ENCODE measurements at places on chromosomes 11 and 22. TPM values are rescaled to one million over a fixed set of nuclear protein-coding genes. Genes with fewer than 3 reads are reported as not detected.

The LINC01488 gene
- 0.05 TPM for polyA plus RNA-seq

The MRPL17 gene
- polyA plus RNA-seq: 127 TPM

The POTEH gene
- polyA plus RNA-seq: not detected

The MFRP gene
- not detected for polyA plus RNA-seq

The TAF6L gene
- polyA plus RNA-seq: 23.5 TPM

The OR8G1 gene
- not detected for polyA plus RNA-seq

The ADSL gene
- polyA plus RNA-seq: 85.6 TPM

The CCDC89 gene
- polyA plus RNA-seq: not detected

The GGTLC2 gene
- polyA plus RNA-seq: not detected

The OR4C11 gene
- not detected for polyA plus RNA-seq

The CRYBB3 gene
- polyA plus RNA-seq: not detected

- DNase-seq: no peak
These were observed 162.5 kb upstream of the ISX start for GRCh38 chr22:34903416-34903815.

GRCh38 chr11:12275818-12276217 lies 101.6 kb upstream of the PARVA start:
- DNase-seq: no peak

DNA sequence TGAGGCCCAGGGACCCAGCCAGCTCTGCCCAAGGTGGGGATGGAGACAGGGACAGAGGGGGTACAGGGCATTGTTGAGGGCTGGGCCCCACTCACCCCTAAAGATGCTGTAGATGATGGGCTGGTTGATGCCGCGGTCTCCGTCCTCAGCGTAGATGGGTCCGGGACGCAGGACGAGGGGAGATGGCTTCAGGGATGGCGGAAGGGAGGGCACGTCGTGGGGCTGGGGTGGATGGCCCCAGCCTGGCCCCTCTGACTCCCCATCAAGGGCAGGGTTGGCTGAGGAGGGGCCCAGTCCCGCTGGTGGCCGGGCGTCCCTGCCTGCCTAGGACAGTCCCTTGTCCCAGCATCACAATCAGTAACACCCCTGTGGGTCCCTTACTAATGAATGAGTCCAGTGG lies 4.5 kb upstream of the IRF7 start:
- no peak for DNase-seq

DNA sequence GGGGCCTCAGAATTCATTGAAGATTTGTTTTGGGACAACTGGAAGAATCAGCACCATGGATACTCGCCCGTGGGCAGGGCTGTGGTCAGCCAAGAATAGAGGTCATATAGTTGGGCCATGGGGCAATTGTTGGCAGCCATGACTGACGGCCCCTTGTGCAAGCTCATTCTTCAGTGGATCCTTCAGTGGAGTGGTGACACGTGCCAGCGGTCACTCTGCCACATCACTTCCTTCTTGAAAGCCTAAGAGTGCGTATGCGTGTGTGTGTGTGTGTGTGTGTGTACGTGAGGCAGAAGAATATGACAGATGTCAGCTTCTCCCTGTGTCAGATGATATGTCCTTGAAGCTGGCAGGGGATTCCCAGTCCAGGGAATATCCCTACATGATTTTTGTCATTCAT lies 1.8 kb upstream of the IL18BP start:
- DNase-seq: no peak

GRCh38 chr11:24389575-24389974 lies 107.3 kb upstream of the LUZP2 start:
- DNase-seq: no peak

DNA sequence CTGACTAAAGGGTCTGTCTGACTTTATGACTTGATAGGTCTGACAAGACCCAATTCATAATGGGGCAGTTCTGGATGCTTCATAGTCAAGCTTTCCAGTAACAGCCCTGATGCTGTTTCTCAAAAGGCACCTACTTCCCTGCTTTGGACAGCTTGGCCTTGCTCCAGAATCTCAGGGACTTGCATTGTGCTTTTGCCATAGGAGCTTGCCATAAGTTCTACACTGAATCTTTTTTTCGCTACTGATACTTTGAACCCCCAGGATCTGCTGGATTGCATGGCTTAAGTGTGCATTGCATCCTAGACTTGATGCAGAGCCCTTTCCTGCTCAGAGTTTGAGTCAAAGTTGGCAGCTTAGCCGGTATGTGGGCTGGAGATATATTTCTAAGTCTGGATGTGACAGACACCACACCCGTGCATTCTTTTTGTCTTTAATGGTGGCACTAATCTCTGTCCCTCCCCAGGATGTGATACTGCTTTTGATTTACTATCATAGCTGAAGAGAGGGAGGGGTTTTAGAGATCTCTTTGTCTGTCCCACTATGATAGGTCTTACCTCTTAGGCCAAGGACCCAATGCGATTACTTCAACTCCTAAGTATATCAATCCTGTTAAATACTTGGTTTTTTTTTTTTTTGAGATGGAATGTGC lies 16.9 kb upstream of the SLC3A2 start:
- DNase-seq: no peak

DNA sequence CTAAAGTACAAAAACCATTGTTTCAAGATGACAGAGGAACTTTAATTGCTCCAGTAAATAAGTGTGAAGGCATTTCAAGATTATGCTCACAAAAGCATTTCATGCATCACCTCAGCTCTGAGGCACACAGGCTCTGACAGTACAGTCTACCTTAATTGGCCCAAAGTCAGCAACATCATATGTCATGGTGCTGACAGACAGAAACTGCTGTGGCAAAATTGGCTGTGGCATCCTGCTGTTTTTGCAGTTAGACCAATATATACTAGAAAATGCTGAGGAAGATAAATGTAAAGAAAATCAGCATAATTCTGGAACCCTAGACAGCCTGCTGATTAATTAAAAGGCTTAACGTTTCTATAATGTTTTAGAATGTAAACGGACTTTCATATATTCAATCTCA lies 34.9 kb upstream of the PPP2R1B start:
- DNase-seq: no peak

DNA sequence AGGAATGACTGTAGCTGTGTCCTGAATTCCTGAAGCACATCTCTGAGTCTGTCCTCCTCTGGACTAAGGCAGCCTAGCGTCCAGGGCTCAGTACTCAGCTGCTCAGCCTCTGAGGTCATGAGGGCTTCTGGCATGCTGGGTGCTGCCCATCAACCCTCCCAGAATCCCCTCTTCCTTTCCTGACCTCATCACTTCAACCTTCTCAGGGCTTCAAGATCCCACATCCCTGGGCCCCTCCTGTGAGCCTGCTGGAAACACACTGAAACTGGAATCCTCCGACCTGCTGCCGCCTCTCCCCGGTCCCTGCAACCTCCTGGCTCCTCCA lies 803 bp downstream of the KRTAP5-8 start:
- DNase-seq: no peak

- DNase-seq: no peak
These were observed 26.0 kb downstream of the PKNOX2 start for GRCh38 chr11:125190566-125190965.

- no peak for DNase-seq
These were observed 21.9 kb downstream of the NEAT1 start for GRCh38 chr11:65444314-65445051.

GRCh38 chr11:65945941-65946558 lies 770 bp downstream of the TSGA10IP start:
- DNase-seq: no peak

GRCh38 chr22:38461057-38461413 lies 6.0 kb upstream of the KCNJ4 start:
- no peak for DNase-seq

DNA sequence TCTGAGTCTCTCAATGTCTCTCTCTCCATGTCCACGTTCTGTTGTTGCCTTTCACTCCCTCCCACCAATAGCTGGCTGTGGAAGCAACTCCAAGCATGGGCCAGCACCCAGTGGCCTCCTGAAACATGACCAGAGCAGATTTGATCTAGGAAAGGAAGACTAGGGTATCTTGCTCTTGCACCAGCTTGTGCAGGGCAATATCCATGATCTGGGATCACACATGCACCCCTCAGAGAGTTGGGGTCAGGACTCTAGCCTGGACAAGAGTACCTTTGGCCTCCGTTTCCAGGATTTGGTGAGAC lies 34.5 kb upstream of the RIC3 start:
- DNase-seq: no peak

- DNase-seq: no peak
These were observed 36.6 kb downstream of the C11orf58 start for GRCh38 chr11:16774936-16775613.

GRCh38 chr11:84333221-84333620 lies 1047.1 kb upstream of the CCDC90B start:
- no peak for DNase-seq

- no peak for DNase-seq
These were observed 11.5 kb upstream of the RAB39A start for GRCh38 chr11:107916671-107917241.

DNA sequence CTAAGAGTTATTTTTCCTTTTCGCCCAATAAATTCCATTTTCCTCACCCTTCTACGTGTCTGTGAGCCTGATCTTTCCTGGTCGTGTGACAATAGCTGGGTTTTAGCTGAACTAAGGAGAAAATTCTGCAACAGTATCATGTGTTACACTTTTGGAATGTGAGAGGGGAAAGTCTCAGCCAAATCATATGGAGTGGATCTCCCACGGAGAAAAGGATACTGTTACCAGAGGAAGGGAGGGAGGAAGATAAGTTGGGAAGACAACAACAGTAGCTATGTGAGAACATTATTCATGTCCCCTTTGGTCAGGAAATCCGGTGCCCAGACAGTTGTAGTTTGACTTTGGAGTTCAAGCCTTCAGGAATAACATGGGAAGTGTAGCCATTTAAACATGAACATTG lies 584.0 kb upstream of the RAG2 start:
- DNase-seq: no peak

DNA sequence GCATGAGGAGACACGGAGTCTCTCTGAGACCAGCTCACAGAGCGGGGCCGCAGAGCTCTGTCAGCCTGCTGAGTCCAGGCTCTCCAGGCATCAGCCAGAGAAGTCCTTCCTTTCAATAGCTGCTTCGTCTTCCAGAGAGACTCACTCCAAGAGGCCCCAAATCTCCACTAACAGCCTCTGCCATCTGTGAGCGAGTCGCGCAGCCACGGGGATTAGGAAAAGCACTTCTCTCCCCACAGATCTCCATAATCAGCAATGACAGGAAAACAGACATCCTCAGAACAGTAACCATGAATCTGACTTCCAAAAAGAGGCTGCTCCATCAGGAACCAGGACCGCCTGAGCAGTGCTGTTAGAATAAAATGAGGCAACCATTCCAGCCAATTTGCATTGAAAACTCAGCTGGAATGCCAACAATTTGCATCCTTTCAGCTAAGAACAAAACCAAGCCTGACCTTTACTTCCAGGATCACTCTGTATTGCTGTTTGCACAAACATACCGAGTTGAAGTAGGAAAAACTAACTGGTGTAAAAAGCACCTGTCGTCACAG lies 65.4 kb downstream of the SMCO4 start:
- DNase-seq: no peak

- DNase-seq: no peak
These were observed 6.9 kb downstream of the PMM1 start for GRCh38 chr22:41582694-41583093.

DNA sequence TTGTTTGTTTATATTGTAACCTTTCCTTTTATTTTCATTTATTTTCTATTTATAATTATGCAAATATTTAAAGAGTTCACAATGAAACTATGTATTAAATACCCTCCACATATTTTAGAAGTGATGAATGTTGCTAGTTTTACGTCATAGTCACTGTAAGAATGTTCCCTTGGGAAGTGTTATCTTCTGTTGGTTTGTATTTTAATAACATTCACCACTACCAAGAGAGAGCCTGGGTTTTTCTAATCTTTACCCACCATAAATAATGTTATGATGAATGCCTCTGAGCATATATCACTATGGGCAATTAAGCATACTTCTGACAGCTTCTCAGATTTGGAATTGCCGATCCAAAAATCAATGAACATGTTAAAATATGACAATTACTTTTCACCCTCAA lies 80.7 kb downstream of the GGT1 start:
- no peak for DNase-seq

DNA sequence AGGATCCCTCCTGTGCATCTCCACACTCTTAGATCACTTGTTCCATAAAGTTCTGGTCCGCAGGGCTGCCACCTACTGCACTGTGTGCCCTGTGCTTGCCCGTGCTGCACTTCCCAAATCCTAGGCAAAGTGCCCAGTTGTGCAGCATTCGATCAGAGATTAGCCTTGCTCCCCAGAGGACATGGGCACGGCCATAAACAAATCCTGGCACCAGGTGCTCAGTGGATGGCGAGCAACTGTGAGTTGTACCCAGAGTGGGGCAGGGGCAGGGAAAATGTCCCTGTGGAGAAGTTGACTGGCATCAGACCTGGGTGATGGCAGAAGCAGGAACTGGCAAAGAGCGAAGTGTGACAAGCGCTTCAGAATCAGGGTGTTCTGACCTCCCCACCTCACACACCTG lies 4.7 kb downstream of the FADS2 start:
- DNase-seq: no peak

DNA sequence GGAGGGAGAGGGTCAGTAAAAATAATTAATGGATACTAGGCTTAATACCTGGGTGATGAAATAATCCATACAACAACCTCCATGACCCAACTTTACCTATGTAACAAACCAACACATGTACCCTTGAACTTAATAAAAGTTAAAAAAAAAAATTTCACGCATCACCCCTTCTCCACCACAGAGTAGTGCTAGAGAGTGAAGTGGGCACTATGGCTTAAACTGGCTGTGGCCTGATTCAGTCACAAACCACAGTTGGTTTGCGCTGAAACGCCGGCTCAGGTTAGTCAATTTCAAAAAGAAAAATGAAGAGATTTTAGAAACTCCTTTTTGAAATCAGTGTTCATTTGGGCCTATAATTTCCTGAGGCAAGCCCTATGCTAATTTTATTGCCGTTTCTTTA lies 144.3 kb downstream of the TRPC6 start:
- DNase-seq: no peak

GRCh38 chr22:49297286-49297870 lies 530.3 kb downstream of the BRD1 start:
- DNase-seq: no peak

DNA sequence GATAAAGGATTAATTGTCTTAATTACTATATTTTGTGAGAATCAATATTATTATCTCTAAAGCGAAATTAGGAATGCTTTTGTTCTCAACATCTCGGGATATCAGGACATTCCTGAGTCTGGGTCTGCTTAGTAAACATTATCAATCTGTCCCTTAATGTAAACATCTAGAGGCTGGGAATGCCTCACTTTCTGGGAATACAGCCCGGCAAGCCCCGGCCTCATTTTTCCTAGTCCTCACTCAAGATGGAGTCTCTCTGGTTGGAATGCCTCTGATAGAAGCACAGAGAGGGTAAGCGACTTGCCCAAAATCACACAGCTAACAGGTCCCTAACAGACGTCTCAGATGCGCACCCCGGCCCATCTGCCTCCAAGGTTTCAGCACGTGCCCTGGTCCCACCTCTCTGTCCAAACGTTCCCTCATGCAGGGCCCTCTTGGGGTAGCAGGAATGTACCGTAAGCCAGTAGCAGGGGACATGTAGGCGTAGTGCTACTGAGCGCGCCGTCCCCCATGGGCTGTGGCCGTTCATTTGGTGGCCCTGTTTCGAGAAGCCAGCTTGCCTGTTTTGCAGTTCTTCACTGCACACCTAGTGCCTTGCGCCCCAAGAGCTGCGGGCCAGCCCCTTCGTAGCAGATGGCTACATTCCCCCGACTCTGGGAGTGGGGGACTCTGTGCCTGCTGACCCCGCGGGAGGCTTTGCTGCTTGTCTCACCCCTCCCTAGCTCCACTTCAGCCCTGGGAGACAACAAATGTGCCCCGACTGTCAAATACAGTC lies 62.2 kb upstream of the FADD start:
- no peak for DNase-seq

Data from A549 (cell line).